NCI-H1417 (cell line): ENCODE measurements at places on chromosomes 1 and 21.

DNA sequence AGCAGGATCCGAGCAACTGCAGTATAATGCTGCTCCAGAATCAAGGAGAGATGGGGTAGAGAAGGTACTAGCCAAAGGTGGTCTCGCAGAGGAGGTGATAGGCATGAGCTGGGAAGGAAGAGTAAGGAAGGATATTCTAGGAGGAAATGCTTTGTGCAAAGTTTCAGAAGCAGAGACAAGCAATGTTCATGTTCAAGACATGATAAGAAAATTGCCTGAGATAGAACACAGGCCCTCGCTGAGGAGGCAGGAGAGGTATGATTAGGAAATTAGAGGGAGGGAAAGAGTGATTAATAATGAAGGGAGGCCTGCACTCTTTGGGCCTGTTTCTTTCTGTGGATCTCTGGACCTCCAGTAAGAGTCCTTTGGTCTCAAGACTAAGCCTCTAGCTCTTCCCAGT, 12.9 kb upstream of the ETV3 start:
- no peak for DNase-seq

DNA sequence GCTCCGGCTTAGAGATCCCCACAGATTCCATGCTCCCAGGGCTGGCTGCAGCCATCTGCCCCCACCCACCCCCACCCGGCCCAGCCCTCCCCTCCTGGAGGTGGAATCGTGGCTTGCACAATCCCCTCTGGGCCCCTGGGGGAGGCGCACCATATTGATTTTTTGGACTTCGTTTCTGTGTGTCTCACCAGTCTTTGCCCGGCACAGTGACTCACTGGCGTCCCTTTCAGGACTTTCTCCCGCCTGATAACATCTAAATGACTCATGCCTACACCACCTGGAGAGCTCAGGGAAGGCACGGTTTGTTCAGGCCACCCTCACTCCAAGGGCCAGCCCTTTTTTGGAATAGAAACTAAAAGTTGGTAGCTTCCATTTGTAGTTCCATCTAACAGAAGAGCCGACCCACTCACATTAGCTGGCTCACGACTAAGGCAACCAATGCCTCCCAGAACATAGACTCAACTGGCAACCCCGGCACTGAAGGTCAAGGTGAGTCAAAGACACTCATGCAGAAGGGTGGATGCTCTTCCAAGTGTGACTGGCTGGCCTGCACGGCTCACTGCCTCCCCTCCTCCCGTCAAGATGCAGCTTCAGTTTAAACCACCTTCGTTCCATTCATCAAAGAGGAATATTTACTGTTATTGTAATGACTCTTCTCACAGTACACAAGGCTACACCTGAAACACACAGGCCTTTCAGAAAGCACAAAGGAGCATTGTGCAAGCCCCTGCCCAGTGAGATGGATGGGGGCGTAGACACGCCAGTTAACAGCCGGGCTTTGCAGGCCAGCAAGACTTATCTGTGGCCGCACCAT, 18.1 kb upstream of the ETS2 start:
- DNase-seq = no peak

DNA sequence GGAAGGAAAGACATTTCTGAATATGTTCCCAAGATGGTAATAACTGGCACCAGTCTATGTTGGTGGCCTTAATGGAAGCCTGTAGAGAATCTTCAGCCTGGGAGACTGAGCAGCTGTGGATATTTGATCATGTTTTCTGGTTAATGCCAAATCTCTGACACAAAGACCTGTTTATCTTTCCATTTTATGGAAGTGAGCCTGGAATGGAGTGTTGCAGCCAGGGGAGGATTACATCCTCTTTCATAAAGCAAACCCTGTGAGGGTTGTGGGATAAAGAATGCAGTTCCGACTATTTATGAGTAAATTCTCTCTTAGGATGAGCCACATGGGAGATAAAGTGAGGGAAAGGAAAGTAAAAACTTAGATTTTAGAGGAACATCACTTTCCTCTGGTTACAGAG, 144.1 kb downstream of the PCP4 start:
- DNase-seq = no peak

GRCh38 chr1:234782791-234783190, 172.8 kb upstream of the IRF2BP2 start:
- DNase-seq = no peak

DNA sequence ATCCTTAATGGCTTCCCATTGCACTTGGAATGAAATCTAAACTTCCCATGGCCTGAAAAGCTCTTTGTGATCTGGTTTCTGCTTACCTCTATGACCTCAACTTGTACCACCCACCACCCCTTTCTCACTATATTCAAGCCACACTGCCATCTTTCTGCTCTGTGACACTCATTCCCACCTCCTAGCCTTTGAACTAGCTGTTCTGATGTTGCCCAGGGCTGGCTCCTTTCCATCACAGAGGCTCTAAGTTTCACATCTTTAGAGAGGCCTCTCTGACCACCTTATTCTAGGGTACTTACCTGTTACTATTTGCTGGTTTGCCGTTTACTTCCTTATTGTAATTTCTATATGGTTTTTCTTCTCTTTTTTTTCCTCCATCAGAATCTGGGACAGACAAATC, 4.2 kb downstream of the MPZL1 start:
- DNase-seq = no peak
